ENCODE measurements at places on chromosomes 1 and 21.

DNA sequence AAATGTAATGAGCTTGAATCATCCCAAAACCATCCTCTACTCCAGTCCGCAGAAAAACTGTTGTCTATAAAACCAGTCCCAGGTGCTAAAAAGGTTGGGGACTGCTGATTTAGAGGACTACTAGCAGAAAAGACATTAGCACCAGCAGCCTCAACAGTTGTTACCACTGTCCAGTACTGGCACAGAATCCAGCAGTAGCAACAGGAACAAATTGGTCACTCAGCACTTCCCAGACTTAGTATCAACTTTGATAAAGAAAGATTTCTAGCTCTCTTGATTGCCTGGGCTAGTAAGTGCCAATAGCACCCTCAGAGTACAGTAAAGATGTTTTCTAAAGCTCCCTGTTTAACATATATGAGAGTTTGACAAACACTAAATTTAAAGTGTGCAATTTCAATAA is 127.9 kb downstream of the FAF1 start:
- DNase-seq = no peak

DNA sequence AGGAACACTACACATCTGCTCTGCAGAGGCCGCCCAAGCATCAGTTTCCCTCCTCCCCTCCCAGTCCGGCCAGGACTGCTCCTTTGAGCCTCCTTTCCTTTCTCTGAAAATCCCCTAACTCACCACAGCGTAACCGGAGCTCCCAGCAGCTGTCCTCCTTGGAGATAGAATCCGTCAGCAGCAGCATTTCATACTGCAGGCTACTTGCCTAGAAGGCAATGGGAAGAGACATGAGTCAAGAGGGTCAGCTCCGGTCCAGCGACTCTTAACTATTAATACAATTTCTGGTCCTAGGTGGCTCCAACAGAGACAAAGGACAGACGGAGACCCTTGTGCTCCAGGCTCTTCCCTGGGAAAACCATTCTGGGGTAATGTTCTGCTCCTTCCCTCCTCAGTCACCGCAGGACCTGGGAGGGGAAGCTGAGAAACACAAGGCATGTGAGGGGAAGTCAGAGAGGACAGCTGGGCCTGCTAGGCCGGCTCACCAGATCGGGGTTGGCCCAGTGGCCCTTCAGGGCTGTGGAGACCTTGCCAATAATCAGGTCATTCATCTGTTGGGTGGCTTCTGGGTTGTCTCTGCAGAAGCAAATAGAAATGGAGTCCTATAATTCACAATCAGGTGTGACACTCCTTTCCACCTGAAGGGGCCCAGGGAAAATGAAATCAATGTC is 99.7 kb downstream of the UBR4 start:
- no peak for DNase-seq

GRCh38 chr1:165060285-165060793 is 296.2 kb downstream of the LMX1A start:
- no peak for DNase-seq

DNA sequence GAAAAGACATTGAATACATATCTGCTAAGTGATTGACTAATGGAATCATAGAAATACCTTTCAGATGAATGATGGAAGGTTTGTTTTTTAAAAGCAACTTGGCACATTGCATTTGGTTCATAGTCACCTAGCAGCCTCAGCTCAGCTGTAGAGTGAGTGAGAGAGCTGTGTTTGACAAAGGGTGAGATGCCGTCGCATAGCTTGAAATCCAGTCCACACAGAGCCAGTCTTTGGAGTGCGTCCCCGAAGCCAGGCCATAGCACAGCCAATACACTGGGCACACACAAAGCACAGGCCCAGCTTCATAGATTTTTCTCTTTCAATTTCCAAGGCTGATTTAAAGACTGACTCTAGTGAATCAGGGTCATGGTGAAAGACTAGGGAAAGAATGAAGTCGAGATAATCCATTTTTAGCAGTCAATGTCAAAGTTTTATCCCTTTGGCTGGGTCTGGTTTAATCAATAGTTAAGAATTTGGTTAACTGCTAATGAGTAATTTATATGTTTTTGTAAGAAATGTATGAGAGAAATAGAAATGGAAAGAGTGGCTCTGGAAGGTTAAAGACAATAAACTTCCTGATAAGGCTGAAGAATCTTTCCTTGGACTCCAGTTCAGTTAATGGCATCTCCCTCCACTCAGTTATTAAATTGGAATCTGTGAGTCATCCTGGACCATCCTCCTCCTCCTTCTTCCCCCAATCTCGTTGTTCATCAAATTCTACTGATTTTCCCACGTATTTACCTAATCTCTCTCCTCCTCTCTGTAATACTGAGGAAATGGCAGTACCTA is 101.2 kb upstream of the IRF2BP2 start:
- no peak for DNase-seq

- no peak for DNase-seq
Observed at GRCh38 chr1:9069326-9070100, at the start of gene SLC2A5. TSS of gene SLC2A5 (minus strand) at chr1:9069635. CDS start at chr1:9069536, 99 bp downstream.

- DNase-seq = no peak
Observed at GRCh38 chr1:154996966-154997701, 3.7 kb downstream of the LENEP start.

- no peak for DNase-seq
Observed at GRCh38 chr1:172373864-172374263, 46.6 kb upstream of the C1orf105 start.

DNA sequence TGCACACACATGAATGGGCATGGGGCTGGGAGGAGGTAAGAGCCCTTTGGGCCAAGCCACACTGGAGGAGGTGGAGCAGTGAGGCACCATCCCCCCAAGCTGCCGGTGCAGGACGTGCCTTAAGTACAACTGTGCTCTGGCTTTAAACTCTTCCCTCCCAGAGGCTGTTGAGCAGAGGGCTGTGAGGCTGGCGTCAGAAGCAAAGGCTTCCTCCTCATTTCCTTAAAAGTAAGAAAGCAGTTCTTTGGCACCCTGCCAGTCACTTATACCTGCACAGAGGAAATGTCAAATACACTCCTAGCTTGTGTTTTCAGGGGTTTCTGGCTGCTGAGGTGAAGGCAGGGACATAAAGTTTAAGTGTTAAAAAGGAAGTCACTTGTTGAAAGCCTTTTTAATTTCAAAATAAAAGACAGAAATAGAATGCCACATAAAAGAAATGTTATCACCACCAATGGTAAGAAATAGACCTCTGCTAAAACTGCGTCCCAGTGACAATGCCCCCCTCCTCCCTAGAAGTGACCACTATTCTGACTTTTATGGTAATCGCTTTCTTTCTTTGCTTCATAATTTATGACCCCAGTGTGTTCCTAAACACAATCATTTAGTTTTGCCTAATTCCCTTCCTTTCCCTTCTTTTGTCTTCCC is 33.0 kb downstream of the LAMC2 start:
- no peak for DNase-seq

DNA sequence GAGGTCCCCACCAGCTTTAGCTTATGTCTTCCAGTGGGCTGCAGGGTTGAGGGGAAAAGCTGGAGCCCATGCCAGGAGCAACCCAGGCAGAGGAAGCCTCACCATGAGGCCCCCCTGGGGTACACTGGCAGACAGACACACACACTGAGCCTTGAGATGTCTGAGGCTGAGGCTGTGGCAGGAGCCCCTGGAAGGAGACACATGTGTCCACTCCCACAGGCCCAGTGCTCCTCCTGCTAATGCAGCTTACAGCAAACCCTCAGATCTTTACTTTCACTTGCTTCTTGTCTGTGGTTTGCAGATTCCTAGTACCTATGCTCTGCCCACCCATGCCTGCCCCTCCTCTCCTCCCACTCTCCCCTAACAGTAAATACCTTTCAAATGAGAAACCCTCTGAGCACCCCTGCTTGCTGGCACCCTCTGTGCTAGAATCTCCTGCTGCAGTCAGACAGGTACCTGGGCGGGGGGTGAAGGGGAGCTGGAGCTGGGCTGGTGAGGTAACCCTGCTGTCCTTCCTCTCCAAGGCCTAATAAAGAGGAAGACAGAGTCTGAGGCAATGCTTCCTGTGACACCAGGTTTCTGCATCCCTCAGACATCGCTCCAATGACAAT is 63.4 kb upstream of the NEK2 start:
- no peak for DNase-seq

DNA sequence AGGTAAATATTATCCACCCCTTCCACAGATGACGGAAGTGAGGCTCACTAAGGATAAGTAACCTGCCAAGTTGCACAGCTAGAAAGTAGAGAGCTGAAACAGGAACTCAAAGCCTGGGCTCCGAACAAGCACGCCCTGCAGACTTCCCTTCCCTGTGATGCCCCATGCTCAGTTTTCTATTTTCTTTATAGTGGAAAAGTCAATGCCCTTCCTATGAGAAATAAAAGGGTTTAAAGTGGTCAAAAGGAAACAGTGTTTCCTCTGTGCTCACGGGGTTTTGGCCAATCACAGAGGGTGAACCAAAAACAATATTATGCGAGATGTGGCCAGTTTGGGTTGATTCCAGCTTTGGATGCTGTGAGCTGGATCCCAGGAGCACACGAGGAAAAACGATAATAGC is 44.5 kb downstream of the DDR2 start:
- DNase-seq = no peak

DNA sequence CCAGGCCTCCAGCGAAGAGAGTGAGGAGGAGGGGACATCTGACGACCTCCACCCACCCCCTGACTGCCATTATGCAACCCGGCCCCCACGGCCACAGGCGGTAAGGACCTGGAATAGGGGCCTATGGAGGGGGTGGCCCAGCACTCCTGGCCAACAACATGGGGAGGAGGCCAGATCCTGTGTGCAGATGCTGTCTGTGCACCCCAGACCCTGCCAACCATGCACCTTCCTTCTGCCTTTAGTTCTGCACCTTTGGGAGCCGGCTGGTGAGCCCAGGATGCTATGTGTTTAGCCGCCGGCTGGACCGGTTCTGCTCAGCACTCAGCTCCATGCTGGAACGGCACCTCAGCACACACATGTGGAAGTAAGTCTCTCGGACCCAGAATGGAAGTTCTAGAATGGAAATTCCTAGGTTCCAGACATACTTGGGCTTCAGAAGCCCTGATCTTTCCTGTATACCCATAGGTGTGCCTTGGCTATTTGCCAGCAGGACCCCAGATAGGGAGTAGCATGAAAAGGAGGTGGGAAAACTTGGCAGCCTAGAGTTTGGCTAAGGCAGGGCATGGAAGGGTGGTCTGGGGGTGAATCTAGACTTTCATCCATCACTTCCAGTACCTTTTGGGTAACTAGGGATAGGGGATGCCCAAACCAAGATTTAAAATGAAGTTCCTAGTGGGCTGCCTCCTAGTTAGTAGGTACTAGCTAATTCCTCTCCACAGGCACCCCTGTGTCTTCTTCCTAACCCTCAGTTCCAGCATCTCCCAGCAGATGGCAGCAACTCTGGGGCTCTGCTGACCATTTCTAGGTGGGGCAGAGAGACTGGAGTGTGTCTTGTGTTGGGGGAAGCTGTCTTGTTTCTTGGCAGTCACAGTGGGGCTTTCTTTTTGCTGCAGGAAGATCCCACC is 3.6 kb upstream of the CYB561D1 start:
- no peak for DNase-seq

DNA sequence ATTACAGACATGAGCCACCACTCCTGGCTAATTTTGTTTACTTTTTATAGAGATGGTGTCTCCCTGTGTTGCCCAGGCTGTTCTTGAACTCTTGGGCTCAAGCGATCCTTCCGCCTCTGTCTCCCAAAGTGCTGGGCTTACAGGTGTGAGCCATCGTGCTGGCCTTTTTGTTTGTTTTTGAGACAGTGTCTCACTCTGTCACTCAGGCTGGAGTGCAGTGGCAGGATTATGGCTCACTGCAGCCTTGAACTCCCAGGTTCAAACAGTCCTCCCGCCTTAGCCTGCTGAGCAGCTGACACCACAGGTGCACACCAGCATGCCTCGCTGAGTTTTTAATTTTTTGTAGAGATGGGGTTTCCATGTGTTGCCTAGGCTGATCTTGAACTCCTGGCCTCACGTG is 49.1 kb downstream of the ADARB1 start:
- DNase-seq = no peak

DNA sequence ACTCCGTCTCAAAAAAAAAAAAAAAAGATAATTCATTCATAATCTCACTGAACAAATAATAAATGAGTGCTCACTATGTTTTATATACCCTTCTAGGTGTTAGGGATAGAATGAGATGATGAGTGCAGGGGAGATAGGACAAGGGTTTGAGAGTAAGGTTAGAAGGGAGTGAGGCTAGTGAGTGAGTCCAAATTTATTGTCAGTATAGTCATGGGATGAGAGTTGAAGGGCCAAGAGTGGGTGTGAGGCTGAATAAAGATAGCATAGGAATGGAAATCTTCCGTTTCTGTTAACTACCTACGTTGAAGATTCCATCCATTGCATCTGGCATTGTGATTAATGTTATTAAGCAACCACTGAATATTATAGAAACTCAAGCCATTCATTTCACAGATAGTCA is 16.8 kb downstream of the GNAI3 start:
- DNase-seq = no peak

- DNase-seq = no peak
Observed at GRCh38 chr1:210707300-210708240, 378.9 kb downstream of the HHAT start.

GRCh38 chr1:152457071-152457470 is 43.0 kb upstream of the CRNN start:
- DNase-seq = no peak

DNA sequence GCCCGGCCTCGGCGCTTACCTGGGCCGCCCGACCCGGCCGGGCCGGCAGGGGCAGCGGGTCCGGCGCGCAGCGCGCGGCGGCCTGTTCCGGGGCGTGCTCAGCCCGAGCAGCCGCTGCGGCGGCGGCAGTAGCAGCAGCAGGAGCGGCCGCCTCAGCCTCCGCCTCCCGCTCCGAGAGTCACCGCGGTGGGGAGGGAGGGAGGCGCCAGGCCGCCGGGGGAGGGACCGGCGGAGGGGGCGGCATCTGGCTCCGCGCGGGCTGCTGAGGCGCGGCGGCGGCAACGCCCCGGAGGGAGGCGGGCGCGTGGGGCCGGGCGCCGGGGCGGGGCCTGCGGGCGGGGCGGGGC is at the start of gene CTNNBIP1:
TSS of gene CTNNBIP1 (minus strand) at position 194 of the 347 bp plus-strand sequence. CDS start 38,205 bp downstream, outside the sequence.
- no peak for DNase-seq

DNA sequence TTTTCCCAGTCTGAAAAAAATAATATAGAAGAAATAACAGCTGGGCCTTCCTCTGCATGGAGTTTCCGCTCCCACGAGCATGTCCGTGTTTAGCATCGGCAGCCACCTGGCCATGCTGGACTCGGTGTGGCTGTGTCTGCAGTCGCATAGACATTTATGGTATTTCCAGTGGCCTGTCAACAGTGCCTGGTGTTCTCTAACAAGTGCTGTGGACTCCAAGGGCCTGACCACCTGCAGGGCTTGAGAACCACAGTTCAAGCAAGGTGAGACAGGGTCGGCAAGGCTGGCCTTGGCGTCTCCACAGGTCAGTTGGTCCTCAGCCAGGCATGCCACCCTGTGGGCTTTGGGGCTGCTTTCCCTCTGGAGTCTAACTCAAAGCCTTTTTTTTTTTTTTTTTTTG is 124.8 kb downstream of the PGBD5 start:
- DNase-seq = no peak

DNA sequence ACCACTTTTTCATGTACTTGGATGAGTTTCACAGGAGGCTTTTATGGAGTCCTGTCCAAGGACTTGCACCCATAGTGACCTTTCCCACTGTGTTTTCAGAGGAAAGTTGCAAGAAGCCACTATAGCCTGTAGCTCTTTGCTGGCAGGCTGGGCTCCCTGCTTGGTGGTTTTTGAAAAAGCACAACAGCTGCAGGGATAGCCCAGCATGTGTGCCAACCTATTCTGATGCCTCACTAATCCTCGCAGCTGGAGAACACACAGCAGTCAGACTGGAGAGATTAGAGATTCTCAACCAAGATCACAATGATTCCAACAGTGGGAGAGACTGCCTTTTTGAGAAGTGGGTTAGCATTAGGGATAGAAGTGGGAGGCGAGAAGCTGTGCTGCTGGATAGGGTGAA is 24.1 kb upstream of the ARHGEF11 start:
- DNase-seq = no peak

GRCh38 chr1:184285401-184286087 is 101.3 kb upstream of the C1orf21 start:
- DNase-seq = no peak

- no peak for DNase-seq
Observed at GRCh38 chr21:25638660-25639550, at the start of gene JAM2. TSS of gene JAM2 (plus strand) at chr21:25639258. CDS start at chr21:25639822, 564 bp downstream.

Measured in non-pigmented ciliary epithelial cell (primary cell).